Peyer's patch (tissue), 4 donors: ENCODE measurements at places on chromosomes 12 and 14. TPM values are rescaled to one million over a fixed set of nuclear protein-coding genes. Genes with fewer than 3 reads are reported as not detected.

Gene CLECL1
- total RNA-seq = 4.1 TPM

Gene SOX5
- 27.2 TPM for total RNA-seq

Gene GCH1
- total RNA-seq = 27.5 TPM

Gene NTF3
- total RNA-seq = not detected

DNA sequence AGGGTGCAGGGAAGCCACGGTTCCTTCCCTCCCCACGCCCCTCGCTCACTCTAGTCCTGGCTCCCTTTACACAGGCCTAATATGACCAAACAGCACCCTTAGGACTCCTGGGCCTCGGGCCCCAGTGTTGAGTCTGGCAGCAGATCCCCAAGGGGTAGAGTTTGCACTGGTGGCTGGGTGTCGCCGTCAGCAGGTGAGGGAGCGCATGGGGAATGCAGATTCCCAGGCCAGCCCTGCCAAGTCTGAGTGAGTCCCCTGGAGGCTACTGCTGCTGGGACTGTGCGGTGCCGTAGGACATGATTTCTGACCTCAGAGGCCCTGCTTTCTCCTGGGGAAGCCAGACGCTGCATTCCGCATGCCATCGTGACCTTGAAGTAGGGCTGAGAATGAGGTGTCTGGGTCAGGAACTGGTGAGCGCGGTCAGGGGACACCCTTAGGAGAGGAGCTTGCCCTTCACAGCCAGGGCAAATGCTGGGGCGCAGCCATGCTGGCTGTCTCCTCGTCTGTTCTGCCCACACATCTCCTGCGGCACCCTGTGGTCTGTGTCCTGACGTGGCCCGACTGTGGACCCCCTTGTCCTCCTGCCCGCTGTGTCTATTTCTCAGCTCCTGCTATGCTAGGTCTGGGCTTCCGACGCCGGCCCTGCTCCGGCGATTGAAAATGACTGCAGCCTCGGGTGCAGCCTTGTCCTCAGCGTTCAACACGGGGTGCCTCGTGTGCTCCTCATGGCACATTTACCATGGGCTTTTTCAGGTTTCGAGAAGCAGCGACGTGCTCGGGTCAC is 37.6 kb upstream of the PRMT8 start:
- DNase-seq = no peak
- no peaks in the 10 kb centered on the region for H3K4me1 ChIP-seq
- H3K27me3 ChIP-seq = no peaks in the 10 kb centered on the region
- H3K27ac ChIP-seq = no peak overlapping the region
- H3K36me3 ChIP-seq = no peaks in the 10 kb centered on the region

- H3K4me1 ChIP-seq = no peaks in the 10 kb centered on the region
- no peaks in the 10 kb centered on the region for H3K36me3 ChIP-seq
- H3K27me3 ChIP-seq = no peaks in the 10 kb centered on the region
- H3K27ac ChIP-seq = no peak overlapping the region
- no peak for DNase-seq
Measured at GRCh38 chr14:60616461-60616959, 32.8 kb downstream of the SIX1 start.

GRCh38 chr12:131591714-131592709 is 118.9 kb upstream of the SFSWAP start:
- H3K36me3 ChIP-seq = no peaks in the 10 kb centered on the region
- DNase-seq = no peak
- H3K4me3 ChIP-seq = no peak overlapping the region
- H3K4me1 ChIP-seq = no peaks in the 10 kb centered on the region
- H3K27ac ChIP-seq = no peak overlapping the region

- H3K36me3 ChIP-seq = no peaks in the 10 kb centered on the region
- no peaks in the 10 kb centered on the region for H3K4me1 ChIP-seq
- no peak overlapping the region for H3K4me3 ChIP-seq
- no peaks in the 10 kb centered on the region for H3K27me3 ChIP-seq
Measured at GRCh38 chr14:21215879-21216251, 53.4 kb downstream of the HNRNPC start.

- H3K4me1 ChIP-seq = no peaks in the 10 kb centered on the region
- no peak overlapping the region for H3K4me3 ChIP-seq
- no peak for DNase-seq
- H3K36me3 ChIP-seq = no peaks in the 10 kb centered on the region
- no peaks in the 10 kb centered on the region for H3K27me3 ChIP-seq
Measured at GRCh38 chr12:38110026-38110699, 206.4 kb upstream of the ALG10B start.

DNA sequence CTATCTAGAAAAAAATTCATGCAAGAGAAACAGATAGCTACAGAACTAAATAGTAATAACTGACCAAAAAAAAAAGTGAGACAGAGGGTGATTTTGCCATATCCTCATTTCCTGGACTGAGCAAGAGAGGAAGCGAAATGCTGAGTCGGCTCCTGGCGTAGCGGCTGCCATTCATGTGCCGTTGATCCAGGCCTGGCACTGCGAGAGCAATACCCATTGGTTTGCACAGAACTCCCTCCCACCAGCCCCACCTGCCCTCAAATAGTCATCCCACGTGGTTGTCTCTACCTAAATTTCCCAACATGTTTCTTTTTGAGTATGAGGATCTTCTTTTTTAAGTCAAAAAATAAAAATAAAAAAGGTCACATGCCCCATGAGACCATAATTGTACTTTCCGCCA is 9.4 kb upstream of the WNT5B start:
- H3K4me3 ChIP-seq = no peak overlapping the region
- DNase-seq = no peak
- no peak overlapping the region for H3K27ac ChIP-seq
- H3K36me3 ChIP-seq = no peaks in the 10 kb centered on the region
- no peaks in the 10 kb centered on the region for H3K27me3 ChIP-seq

DNA sequence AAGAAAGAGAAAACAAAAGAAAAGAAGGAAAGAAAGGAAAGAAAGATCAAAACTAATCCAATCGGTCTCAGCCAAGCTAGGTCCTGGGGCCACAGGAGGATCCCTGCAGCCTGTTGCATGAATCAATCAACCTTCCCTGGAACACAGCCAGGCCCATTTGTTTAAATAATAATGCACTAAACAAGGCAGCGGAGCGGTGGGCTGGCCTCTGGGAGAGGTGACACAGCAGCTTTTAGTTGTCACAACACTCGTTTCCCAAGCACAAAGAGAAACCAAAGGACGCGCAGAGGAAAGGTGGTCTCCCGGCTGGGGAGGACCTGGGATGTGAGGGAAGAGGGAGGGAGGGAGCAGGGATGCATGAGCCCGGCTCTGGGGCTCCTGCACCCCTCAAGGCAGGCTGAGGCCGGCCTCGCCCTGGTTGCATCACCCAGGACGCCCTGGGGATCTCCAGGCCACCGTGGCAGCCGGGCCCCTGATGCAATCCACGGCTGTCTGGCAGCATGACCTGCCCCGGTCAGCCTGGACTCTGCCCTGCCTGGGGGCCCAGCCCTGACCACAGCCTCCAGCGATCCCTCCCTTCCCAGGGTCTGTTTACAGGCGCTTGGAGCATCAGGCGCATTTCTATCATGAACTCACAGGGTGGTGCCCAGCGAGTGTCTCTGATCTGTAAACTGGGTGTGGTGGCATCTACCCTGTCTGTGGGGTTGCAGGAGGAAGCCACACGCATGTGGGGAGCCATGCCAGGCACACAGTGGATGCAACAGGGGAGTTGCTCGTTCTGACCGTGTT is 32.5 kb downstream of the MMP17 start:
- H3K4me3 ChIP-seq = no peak overlapping the region
- H3K27me3 ChIP-seq = no peaks in the 10 kb centered on the region
- no peaks in the 10 kb centered on the region for H3K36me3 ChIP-seq
- H3K4me1 ChIP-seq = peaks cover 9% of the 10 kb centered on the region
- DNase-seq = peak; percentile 60

DNA sequence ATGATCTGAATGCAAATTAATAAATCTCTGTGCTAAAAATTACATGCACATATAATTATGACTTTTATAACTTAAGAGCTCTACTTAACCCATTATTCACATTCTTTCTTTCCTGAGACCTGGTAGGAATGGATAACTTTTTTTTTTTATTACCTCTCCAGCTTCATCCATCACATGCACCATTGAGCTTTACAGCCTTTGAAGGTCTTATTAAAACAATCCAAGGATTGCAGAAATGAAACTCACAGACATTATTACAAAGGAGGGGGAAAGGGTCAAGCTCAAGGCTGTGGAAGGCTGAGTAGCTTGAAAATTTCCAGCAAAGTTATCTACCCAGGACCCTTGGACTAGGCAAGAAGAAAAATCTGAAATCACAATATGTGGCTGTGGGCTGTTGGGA is 202.5 kb upstream of the GRIP1 start:
- H3K4me1 ChIP-seq = no peaks in the 10 kb centered on the region
- no peak overlapping the region for H3K27ac ChIP-seq
- H3K27me3 ChIP-seq = no peaks in the 10 kb centered on the region
- H3K4me3 ChIP-seq = no peak overlapping the region
- no peak for DNase-seq
- no peaks in the 10 kb centered on the region for H3K36me3 ChIP-seq

DNA sequence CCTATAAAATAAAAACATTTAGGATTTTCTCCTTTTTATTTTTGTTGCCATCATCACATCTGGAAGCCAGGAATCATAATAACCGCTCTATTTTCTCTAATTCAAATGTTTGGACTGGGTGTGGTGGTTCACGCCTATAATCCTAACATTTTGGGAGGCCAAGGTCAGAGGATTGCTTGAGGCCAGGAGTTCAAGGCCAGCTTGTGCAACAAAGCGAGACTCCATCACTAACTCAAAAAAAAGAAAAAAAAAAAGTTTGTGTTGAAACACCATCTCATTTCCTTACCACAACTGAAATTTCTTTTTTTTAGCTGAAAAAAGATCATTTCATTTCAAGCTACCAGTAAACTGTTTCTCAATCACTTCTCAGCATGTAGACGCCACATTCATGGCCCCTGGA is 8.8 kb upstream of the BAZ1A start:
- no peaks in the 10 kb centered on the region for H3K27me3 ChIP-seq
- no peaks in the 10 kb centered on the region for H3K36me3 ChIP-seq
- H3K4me1 ChIP-seq = no peaks in the 10 kb centered on the region
- no peak overlapping the region for H3K4me3 ChIP-seq
- DNase-seq = no peak

DNA sequence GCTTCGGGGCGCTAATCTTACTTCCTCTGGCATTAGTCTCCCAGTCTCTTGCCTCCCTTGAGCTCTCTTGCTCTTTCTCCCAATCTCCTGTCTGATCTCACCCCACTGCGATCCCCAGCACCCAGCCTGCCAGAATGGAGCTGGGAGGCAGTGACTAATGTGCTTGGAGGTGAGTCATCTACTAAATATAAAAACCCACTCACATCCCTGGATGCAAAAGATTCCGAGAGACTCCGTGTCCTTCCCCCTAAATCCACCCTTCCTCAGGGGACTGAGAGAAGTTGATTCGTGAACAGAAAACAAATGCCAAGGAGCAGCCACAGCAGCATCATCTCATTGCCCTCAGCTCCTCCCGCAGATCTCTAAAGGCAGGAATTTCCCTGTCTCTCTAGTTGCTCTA is 45.7 kb upstream of the KCNA5 start:
- H3K36me3 ChIP-seq = no peaks in the 10 kb centered on the region
- H3K4me3 ChIP-seq = no peak overlapping the region
- no peak overlapping the region for H3K27ac ChIP-seq
- H3K4me1 ChIP-seq = no peaks in the 10 kb centered on the region
- no peak for DNase-seq

DNA sequence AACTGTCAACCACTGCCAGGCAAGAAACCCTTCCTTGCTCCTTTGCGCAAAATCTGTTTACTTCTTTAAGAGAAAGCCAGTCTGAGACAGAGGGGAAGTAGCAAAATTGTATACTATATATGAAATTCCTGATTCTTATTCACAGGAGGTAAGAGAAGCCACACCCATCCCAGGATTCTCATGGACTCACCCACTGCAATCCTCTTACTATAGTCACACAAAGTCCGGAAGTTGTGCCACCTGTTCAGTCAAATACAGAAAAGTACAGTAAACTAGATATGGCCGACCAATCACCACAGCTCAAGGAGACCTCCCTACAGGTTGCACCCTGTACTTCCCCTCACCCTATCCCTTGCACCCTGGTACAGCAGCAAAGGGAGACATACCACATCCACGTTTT is 2.9 kb downstream of the PRMT5 start:
- no peak for DNase-seq
- no peak overlapping the region for H3K4me3 ChIP-seq
- H3K36me3 ChIP-seq = no peaks in the 10 kb centered on the region
- no peak overlapping the region for H3K27ac ChIP-seq
- H3K4me1 ChIP-seq = no peaks in the 10 kb centered on the region

DNA sequence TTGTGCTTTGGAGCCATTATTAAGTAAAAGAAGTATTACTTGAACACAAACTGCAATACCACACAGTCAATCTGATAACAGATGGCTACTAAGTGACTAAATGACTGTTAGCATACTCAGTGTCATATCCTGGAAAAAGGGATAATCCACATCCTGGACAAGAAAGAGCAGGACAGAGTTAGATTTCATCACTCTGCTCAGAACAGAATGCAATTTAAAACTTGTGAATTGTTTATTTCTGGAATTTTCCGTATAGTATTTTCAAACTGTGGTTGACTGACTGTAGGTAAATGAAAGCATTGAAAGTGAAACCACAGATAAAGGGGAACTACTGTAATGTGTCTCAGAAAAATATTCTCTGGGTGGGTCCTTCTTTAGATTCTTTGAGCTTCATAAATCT is 458.8 kb downstream of the TMEM117 start:
- no peaks in the 10 kb centered on the region for H3K4me1 ChIP-seq
- DNase-seq = no peak
- H3K27me3 ChIP-seq = no peaks in the 10 kb centered on the region
- H3K4me3 ChIP-seq = no peak overlapping the region
- H3K36me3 ChIP-seq = no peaks in the 10 kb centered on the region

DNA sequence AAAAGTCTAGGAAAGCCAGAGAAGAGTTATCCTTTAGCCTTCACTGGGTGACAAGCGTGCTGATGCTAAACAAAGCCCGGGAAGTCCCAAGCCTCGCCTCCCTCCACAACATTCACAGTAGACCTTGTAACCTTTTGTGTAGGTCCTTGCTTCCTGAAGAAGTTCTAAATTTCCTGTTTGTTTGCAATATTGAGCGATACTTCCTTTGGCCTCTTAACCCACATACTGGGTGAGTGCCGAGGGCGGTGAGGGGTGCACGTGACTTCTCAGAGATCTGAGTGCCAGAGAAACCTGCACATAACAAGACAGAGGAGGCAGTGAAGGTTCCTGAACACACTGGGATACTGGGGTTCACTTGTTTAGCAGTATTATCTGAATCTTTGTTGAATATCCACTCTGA is 134.3 kb downstream of the PLXNC1 start:
- no peaks in the 10 kb centered on the region for H3K36me3 ChIP-seq
- H3K27ac ChIP-seq = no peak overlapping the region
- no peaks in the 10 kb centered on the region for H3K27me3 ChIP-seq
- H3K4me1 ChIP-seq = peaks cover 13% of the 10 kb centered on the region
- DNase-seq = no peak

DNA sequence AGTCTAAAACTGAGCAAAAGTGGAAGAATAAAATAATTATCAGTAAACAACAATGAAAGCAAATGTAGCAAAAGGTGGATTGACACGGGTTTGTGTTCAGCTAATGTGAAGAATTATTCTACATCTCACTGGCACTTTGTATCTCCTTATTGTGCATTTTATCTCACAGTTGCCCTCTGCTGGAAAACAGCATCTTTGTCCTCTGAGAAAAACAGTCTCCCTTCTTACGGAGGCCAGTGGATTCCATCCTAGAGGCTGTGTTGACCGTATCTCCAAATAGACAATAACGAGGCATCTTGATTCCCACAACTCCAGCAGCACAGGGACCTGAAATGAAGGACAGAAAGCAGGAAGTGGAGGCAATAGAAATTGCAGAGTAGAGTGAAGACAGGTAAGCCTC is 51.3 kb upstream of the PLBD1 start:
- H3K27ac ChIP-seq = no peak overlapping the region
- no peak overlapping the region for H3K4me3 ChIP-seq

GRCh38 chr12:12358528-12358927 is 1.6 kb downstream of the BORCS5 start:
- DNase-seq = no peak
- H3K36me3 ChIP-seq = no peaks in the 10 kb centered on the region
- no peaks in the 10 kb centered on the region for H3K4me1 ChIP-seq
- no peaks in the 10 kb centered on the region for H3K27me3 ChIP-seq
- peak overlapping the region; percentile 96 for H3K27ac ChIP-seq
